ENCODE measurements at places on chromosomes 13 and 19. TPM values are rescaled to one million over a fixed set of nuclear protein-coding genes. Genes with fewer than 3 reads are reported as not detected.

Gene LILRB3
- not detected for total RNA-seq

Gene FXYD5
- 123 TPM for total RNA-seq

Gene OR7D2
- not detected for total RNA-seq

Gene HIF3A
- total RNA-seq, result not detected

- no peak for DNase-seq
Observed at GRCh38 chr13:43979492-43979891, 99.8 kb downstream of the LACC1 start.

- DNase-seq, result peak; percentile 16
Observed at GRCh38 chr13:46374710-46375109, 12.3 kb downstream of the RUBCNL start.

DNA sequence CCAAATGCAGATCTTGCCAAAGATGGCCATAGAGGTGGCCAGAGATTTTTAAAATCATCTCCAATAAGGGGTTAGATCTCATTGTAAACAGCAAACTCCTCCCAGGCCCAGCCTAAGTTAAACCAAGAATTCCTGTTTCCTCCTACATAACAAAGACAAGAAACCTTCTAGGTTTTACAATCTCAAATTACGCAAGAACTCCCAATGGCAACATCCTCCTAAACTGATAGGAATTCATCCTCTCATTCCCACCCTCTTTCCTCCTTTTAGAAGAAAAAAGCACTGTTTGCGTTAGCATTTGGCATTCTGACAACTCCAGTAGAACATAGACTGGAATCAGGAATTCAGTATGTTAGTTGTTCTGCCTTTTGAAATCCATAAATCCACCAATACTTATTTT is 14.6 kb downstream of the PROSER1 start:
- no peak for DNase-seq

DNA sequence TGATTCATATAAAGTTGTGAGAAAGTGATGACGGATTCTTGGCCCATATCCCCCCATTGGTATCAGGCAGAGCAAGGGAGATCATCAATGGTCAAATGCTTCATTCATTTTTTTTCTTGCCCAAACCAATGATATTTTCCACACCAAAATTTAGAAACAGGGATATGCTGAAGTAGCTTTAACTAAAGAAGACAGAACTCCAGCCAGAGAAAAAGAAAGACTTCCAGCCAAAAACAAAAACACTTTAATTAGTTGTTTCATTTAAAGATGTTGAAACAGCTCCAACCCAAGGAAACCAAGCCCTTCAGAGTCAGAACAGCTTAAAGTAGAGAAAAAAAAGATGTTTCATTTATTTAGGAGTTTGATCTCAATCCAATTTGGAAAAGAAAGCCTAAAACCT is 358.9 kb upstream of the NBEA start:
- no peak for DNase-seq
